ENCODE measurements at places on chromosomes 3 and 15.

GRCh38 chr3:103393395-103394186 is 958.8 kb downstream of the ZPLD1 start:
- DNase-seq, result no peak

GRCh38 chr3:15771444-15771843 is 26.3 kb downstream of the ANKRD28 start:
- DNase-seq, result no peak

DNA sequence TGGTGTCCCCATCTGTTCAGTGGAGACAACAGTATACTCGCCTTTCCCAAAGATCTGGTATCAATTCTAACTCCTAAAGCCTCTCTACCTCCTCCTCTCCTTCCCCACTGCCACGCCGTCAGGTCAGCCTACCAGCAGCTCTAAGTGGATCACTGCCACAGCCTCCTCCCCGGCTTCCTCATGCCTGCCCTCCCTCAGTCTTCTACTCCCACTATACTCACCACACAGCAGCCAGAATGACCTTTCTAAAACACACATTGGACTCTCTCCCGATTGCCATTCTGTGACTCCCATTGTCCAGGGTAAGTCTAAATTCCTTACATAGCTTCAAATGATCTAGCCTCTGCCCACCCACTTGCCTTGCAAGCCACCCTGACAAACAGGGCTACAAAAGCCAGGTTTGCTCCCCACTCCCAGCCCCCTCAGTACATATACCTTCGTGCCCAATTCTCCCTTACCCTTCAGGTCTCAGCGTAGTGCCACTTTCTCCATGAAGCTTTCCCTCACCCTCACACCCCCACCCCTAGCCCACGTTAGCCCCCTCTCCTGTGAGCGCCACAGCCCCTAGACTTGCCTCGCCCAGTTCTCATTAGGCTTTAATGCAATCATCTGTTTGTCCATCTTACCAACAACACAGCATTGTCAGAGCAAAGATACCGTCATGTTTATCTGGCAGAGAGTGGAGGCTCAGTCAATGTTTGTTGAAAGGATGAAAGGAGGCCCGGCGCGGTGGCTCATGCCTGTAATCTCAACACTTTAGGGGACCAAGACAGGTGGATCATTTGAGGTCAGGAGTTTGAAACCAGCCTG is 9.5 kb upstream of the SEMA7A start:
- DNase-seq, result no peak

DNA sequence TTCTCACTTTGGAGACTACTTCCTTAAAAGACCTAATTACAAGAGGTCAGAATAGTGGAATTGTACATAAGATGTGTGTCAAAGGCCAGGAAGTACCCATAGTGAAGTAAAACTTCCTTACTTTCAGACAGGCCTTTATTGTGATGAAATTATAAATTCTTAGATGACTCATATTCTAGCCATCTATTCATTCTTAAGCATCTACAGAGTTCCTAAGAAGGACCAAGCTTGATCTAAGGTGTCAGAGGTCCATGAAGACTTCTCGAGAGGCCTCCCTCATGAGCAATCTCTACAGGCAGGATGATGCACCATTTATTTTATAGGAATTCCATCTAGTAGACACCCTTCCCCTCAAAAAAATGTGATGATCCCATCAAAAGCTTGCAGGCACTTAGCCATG is 493.3 kb downstream of the MAGI1 start:
- DNase-seq, result no peak

- no peak for DNase-seq
Measured at GRCh38 chr15:48924528-48925393, 39.0 kb downstream of the SHC4 start.

GRCh38 chr15:79041601-79042168 is 48.9 kb downstream of the RASGRF1 start:
- no peak for DNase-seq

DNA sequence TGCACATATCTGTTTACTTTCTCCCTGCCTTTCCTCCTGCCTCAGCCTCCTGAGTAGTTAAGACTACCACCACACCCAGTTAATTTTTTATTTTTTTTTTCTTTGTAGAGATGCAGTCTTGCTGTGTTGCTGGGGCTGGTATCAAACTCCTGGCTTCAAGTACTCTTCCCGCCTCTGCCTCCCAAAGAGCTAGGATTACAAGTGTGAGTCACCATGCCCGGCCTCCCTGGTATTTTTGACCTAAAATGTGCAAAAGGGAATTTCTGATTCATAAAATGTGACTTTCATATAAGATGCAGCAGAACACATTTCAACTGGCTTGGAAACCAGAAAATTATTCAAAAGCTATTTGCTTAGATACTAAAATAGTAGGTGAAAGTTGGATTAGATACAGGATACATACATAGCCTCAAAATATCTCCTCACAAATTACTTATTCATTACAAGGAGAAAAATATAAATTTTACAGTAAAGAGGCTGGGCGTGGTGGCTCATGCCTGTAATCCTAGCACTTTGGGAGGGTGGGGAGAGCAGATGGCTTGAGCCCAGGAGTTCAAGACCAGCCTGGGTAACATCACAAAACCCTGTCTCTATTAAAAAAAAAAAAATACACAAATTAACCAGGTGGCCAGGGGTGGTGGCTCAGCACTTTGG is 32.0 kb downstream of the MAP4 start:
- DNase-seq, result no peak

- no peak for DNase-seq
Measured at GRCh38 chr3:52349611-52350395, 33.7 kb downstream of the DNAH1 start.

GRCh38 chr3:126782536-126782935 is 78.5 kb downstream of the CHCHD6 start:
- DNase-seq, result no peak

DNA sequence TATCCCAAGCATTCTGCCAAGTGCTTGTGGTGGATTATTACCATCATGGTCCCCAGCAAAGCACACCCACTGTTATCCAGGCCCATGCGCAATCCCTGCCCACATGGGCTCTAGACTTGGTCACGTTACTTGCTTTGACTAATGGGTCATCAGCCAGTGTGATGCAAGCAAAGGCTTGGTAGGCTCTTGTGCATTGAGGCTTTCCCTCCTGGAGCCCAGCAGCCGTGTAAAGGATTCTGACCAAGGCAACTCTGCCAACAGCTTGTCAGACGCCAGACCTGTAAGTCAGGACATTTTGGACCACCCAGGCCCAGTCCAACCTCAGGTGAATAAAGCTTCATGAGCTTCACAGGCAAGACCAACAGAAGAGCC is 93.9 kb downstream of the ABHD5 start:
- DNase-seq, result no peak

DNA sequence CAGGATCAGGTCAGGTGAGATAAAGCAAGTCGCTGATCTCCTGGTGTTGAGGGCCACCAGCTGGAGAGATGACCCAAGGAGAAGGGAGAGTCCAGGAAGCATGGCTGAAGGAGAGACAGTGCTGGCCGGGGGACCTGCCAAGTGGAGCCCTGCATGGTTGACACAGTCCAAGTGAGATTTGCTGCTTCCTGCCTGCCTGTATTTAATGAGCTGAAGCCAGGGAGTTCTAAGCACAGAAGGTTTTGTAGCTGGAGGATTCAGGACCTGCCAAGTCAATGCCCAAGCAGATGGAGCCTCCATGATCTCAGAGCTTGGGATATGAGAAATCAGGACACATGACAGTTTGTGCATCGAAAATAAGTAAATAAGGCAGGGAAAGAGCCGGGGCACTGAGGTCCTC is 125.6 kb downstream of the SRGAP3 start:
- no peak for DNase-seq

GRCh38 chr3:117427081-117427480 is 717.5 kb downstream of the TUSC7 start:
- no peak for DNase-seq

DNA sequence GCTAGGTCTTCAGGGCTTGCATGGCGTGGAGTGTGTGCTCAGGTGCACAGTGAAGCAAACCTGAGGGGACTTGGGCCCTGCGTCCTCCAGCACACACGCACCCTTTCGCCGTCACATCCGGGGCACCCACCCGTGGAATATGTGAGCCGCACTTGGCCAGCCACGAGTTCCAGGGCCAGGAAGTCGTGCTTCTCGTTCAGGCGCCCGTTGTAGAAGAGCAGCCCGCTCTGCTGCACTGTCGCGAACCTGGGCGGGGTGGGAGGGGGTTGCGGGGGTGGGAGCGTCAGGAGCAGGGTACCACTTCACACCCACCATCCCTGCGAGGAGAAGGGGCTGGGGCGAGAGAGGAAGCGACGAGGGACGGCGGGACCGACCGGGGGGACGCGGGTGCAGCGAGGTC is 7.1 kb downstream of the CELSR3 start:
- no peak for DNase-seq

DNA sequence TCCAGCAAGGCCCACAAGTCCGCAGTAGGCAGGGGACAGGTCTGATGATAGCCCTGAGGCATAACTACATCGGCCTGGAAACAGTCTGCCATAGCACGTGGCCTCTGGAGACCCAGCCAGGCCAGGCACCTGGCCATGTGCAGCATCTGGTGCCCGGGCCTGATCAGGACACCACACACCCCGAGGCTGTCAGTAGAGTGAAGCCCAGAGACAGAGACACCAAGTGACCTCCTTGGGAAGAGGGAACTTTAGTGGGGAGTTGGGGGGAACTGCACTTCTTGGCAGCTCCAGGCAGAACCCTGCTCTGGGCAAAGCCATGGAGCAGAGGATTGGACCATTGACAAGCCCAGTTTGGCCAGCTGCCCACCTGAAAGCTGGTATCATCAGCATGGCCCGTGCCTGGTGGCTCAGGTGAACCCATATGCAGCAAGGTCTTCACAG is 1.2 kb downstream of the SHISA5 start:
- DNase-seq, result no peak

- DNase-seq, result no peak
Measured at GRCh38 chr15:90087454-90088154, 14.7 kb downstream of the IDH2 start.

GRCh38 chr3:15462451-15462850 is 35.1 kb downstream of the EAF1 start:
- DNase-seq, result no peak

GRCh38 chr3:194423317-194423716 is 24.3 kb upstream of the GP5 start:
- no peak for DNase-seq

- DNase-seq, result no peak
Measured at GRCh38 chr3:69435274-69436265, 49.7 kb upstream of the FRMD4B start.

DNA sequence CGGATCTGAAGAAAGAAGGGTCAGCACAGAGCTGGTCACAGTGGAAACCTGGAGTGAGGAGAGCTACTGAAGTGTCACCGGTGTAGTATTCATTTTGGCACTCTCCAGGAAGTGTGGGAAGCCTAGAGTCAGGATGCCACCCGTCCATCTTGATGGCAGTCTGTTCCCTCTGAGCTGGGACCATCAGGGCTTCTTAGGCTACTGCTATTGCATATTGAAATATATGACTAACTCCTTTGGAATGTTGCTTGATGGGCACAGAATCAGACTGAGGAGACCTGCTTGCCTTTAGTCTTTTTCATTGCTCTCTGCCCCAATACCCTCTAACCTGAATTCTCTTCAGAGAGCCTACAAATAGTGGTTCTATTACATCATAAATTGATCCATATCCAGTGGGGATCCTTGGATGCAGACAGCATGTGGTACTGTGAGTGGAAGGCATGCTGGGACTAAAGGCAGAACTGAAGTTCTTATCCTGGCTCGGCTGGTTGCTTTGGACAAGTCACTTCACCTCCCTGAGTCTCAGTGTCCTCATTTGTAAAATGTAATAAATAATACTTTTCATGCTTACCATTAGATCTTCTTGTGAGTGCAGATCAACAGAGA is 143.5 kb downstream of the PDE8A start:
- no peak for DNase-seq

DNA sequence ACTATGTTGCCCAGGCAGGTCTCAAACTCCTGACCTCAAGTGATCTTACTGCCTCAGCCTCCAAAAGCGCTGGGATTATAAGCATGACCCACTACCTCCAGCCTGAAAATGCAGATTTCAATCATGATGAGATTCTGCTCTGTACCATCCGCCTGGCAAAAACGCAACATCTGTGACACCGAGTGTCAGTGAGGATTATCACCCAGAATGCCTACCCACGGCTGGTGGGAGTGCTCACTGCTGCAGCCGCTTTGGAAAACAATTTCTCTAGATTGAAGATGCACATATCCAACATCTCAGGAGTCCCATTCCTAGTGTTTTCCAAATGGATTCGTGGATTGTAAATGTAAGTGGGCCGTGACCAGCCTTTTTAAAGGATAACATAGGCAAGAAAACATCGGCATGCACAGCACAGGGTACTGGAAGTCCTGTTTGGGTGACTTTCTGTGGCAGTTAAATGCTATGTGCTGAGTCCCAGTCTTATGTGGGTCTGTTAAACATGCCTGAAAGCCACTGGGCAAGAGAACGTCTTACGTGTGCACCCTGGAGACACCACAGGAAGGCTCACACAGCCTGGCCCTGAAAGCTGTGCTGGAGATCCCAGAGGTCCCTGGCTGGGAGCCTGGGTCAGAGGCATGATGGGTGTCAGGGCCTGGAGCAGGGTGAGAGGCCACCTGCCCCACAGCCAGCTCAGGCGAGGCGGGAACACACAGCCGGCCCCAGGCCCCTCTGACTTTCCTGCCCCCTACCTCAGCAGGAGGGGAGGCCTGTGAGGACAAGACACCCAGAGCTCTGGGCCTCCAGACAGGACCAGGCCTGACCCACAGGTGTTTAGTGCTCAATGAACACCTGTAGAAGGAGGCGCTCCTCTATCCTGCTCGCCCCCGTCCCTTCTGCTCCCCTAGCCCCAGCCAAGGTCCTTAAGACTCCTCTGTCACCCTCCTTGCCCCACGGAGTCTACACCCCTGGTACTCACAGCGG is 918 bp downstream of the PRSS50 start:
- DNase-seq, result no peak

DNA sequence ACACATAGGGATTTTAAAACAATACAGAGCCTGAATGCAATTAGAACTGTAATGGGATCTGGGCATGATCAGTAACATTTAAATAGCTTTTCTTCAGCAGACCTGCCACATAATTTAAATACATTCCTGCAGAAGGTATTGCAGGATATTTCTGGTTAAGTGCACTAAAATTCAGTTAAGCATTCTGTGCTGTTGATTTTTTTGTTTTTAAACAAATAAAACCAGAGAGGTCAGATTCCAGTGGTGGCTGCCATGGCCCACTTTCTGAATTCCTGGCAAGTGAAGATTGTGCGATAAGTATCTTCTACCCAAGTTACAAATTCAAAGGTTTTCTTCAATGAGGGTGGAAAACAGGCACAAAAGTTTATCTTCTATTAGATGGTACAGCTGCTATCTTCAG is 98.7 kb downstream of the RAP2B start:
- no peak for DNase-seq

DNA sequence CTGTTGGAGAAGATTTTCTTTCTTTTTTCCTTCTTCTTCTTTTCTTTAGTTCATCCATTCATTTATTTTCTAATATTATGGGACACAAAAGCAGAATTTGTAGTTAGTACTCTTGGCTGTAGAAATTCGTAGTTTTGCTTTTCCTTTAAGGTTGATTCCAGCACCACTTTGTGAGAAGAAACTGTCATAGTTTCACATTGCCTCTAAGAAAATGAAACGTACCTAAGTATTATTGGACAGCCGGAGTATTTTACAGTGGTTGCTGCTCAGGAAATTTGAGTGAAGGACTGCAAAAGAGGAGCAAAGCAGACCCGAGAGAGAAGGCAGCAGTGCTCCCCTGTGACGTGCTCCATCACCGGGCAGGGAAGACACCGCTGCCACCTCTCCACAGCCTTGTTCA is 48.1 kb downstream of the PLCL2 start:
- DNase-seq, result no peak

All from GM12892 (cell line).